ENCODE measurements at places on chromosomes 11 and 22.

- DNase-seq: peak; percentile 35
These were observed at the start of gene C22orf15 for GRCh38 chr22:23762842-23763578. TSS of gene C22orf15 (plus strand) at chr22:23762990. CDS start at chr22:23763307, 317 bp downstream.

GRCh38 chr22:23613193-23613972 is 18.7 kb downstream of the DRICH1 start:
- DNase-seq: no peak

- no peak for DNase-seq
These were observed 79.5 kb downstream of the UBASH3B start for GRCh38 chr11:122734848-122735496.

DNA sequence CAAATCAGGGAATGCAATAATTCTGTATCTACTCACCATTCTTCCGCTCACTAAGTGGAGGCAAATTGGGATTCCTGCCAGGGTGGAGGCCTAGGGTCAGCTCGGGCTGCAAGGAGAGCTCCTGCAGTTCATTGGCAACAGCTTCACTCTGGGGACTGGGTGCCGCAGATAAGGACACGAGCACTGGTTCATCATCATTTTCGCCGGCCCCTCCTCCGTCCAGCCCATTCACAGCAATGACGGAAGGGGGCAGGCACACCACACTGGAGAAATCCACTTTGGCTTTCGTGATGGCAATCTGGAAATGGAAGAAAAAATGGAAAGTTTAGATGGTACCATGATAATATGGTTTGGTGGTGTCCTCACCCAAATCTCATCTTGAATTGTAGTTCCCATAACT is 84.4 kb downstream of the MRTFA start:
- DNase-seq: no peak

- DNase-seq: no peak
These were observed 18.3 kb downstream of the HMGXB4 start for GRCh38 chr22:35275580-35275979.

DNA sequence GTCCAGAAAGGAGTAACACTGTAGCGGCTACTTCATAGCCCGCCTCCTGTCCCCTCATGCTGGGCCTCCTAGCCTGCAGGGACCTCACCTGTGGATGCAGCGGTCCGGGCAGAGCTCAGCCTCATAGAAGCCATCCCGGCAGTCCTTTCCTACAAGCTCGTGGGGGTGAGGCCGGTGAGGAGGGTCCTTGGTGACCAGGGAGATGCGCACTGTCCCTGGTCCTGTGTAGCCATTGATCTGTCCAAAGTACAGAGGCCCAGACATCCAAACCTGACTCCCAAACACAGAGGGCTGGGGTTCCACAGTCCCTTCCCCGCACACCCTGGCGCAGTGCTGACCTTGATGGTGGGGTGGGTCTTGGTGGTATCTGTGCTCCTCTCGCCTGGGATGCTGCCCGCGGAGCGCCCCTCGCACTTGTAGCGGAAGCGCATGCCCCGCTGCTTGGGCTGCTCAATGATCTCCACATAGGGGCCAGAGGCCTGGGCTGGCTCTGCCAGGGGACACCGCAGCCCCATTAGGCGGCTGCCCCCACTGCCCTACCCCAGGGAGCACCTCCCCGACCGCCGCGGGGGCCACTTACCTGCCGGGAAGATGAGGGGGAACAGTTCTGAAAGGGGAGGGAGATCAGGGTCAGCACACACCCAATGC is 993 bp downstream of the RELA start:
- peak; percentile 17 for DNase-seq

- no peak for DNase-seq
These were observed 63.3 kb downstream of the LIF start for GRCh38 chr22:30183271-30183670.

- no peak for DNase-seq
These were observed 7.7 kb upstream of the PLET1 start for GRCh38 chr11:112268406-112268805.

DNA sequence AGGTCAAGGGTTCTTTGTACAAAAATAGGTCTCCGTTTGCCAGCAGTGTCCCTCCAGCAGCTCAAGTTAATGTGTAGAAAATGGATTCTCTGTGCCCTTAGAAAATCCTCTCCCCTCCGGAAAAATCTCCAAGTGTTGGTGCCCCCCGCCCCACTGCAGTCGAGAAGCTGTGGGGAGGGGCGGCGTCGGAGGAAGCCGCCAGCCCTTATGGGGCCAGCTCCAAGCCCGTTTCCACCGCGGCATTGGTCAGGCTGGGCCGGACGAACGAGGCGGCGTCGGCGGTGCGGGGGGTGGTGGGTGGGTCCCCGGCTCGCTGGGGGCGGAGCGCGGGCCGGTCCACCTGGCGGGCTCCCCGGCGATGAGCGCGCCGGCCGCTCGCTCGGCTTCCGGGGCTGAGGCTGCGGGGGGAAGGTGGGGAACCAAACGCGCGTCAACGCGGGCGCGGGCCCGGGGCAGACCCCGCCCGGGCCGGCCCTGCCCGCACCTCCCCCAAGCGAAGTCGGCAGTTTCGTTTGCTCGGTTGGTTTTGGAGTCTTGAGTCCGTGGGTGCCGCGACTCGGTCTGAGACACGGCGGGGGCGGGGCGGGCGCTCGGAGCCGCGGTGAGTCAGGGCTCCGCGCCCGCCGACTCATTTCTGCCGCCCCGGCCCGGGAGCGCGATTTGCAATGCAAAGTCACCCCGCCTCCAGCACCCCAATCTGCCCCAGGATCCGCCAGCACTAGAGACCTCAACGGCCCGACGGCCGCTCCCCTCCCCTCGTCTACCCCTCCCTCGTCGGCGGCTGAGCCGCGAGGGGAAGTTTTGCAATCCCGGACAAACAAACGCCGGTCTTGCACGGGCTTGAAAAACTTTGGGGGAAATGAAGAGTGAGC is 1.4 kb downstream of the ASCL2 start:
- peak; percentile 93 for DNase-seq

- no peak for DNase-seq
These were observed 175.7 kb downstream of the TMEM135 start for GRCh38 chr11:87213444-87213843.

DNA sequence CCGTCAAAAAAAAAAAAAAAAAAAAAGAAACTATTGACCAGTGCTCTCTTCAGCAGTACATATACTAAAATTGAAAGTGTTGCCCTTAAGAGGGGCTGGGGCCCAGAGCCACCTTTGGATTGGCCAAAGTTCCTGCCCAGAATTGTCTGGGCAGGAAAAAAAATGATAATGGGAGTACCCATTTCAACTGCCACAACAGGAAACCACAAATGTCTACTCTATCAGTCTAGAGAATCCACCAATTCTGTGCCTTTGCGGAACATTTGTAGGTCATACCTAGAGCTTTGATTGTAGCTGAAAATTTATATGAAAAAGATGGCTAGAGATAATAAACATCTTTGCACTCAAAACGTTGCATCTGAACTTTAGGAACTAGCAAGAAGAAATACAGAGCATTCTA is 69.4 kb downstream of the FAM76B start:
- DNase-seq: no peak

DNA sequence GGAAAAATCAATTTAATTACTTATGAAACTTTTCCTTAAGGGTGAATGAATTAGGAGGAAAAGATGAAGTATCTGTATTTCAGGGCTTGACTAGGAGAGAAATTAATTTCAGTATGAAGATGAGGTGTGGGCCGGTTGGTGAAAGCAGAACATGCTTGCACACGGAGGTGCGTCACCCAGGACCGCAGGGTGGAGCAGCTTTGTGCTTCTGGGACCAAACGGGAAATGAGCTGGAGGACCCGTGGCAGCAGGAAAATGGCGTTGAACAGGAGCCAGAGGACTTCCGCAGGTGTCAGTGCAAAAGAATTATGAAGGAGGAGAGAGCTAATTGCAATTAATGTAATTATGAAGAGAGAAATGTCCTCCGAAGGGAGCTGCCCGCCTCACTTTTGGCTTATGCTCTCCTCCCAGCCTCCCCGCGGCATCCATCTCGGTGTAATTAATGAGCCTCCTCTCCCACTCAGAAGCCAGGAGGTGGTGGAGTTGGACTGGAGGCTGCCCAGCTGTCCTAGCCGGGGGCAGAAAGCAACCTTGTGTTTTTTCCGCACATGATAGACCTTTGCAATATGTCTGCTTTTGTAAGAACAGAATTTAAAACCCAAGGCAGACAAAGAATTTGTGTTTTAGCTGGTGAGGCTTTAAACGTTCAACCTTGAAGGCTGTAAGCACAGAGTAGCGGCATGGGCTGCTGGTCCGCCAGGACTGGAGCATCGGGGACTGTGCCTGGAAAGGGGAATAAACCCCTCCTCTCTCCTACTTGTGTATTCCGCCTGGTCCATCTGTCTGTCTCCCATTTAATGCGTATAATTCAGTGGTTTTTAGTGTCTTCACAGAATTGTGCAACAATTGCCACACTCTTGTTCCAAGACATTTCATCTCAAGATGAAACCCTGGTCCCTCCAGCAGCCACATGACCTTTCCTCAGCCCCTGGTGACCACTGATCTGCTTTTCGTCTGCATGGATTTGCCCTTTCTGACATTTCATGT is 180.6 kb downstream of the TBC1D22A start:
- no peak for DNase-seq

DNA sequence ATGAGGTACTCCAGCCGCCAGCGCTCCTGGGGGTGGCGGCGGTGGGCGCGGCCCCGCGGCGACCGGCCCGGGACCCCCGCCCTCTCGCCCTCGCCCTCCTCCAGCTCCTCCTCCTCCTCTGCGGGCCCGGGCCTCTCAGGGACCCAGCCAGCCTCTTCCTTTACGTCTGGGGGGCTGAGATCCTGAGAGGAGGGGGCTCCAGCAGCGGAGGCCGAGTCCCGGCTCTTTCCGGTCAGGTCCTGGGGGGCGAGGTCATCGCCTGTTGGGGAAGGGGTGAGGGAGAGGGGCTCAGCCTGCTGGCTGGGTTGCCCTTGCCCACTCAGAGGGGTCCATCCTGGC is 4.3 kb downstream of the ZFTA start:
- no peak for DNase-seq

GRCh38 chr11:34926101-34926830 is 9.8 kb downstream of the PDHX start:
- peak; percentile 8 for DNase-seq

GRCh38 chr22:26326803-26327202 is 102.3 kb upstream of the ASPHD2 start:
- no peak for DNase-seq

GRCh38 chr11:66289548-66290329 is 796 bp upstream of the YIF1A start:
- peak; percentile 92 for DNase-seq

DNA sequence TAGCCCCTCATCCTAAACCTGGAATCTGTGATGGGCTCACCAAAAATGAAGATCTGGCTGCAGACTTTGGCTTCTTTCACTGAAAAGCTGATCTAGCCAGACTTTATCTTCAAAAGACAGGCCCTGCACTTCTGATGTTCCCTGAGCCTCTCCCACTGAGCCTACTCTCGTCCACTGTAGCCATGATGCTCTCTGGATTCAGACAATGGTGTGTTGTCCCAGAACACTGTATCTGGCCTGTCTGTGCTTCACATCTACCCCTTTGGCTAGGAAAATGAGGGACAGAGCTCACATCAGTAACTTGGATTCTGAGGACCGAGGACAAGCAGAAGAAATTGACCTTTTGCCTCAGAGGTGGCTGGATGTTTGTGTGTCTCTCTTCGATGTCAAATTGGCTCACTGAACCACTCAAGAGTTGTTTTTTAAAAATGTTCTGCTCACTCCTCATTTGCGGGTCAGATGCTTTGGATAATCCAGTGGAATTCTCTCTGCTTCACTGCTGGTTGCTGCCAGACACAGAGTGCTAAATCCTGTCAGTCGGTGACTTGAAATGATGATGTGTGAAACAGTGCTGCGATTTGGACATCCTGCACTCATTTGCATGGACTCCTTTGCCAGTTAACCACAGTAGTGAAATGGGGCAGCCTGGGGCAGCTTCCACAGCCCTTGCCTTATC is 67.5 kb downstream of the ARFGAP2 start:
- DNase-seq: no peak

GRCh38 chr11:14399087-14399486 is 40.1 kb upstream of the RRAS2 start:
- DNase-seq: no peak

Data from activated CD4-positive, alpha-beta T cell treated with anti-CD3 and anti-CD28 coated beads for 36 hours (primary cell).